SJSA1 (cell line): ENCODE measurements at places on chromosomes 4 and X.
A peak's percentile ranks its signal among the peaks of the same experiment; 100 is the strongest.

DNA sequence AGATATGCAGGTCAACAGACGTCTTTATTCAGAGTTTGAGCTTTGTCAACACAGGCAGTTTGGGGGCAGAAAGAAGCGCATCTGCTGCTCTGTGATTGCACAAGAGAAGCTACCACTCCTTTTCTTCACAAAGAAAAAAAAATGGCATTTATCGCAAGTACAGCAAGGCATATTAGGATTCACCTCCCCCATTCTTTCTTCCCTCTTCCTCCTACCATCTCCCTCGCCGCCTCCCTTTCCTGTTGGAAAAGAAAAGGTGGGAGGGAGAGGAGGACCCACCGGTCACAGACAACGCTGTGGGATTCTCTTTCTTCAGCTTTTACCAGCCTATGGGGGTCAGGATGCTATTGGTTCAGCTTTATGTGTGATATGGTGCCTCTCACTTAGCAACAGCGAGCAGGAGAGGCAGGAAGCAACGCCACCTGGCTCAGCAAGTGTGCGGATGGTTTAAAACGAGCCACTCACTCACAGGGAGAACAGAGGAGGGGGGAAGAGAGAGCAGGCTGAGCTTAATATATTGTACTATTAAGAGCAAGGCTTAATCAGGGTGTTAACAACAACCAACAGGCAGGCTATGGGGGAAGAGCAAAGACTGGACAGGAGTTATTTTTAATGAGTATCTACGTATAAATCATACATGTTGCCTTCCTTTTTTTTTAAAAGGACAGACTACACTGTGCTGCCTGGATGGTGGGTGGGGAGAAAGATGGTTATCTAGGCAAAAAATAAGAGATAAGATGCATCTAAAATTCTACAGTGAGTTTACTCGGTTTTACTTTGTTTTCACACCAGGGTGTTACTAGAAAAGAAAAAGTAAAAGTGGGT is 104.7 kb downstream of the MAML3 start:
- DNase-seq = no peak

- DNase-seq = no peak
Observed at GRCh38 chrX:120269373-120270035, 18.9 kb downstream of the ZBTB33 start.

GRCh38 chr4:185128272-185129119 is 14.6 kb upstream of the SLC25A4 start:
- peak; percentile 16 for DNase-seq

GRCh38 chrX:68932611-68933010 is 103.8 kb downstream of the EFNB1 start:
- DNase-seq = no peak

- no peak for DNase-seq
Observed at GRCh38 chr4:109410776-109411175, 22.8 kb upstream of the SEC24B start.

DNA sequence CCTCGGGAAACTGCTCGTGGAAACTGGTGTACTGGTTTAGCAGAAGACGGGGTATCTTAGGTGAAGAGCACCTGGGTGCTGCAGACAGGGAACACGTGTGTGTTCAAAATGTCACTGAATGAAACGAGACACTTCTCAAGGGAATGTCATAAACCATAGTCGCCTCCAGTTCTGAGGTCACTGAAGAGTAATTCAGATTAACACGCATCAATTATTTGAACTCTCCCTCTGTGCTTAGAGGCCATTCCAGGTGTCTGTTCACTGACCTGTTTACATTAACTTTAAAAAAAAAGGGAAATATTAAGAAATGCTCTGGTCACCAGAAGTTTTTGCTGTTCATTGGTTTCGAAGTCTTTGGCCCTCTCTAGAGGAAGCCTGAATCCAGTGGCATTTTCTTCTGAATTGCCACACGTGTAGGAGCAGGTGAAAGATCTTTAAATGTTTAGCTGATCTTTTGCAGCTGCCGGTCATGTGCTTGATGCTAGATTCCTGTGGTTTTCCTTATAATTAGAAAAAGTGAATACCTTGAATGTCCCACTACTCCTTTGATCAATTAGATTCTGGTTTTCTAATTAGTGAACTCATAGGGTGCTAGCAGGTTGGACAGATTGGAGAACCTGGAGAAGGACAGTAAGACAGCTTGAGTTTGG is 330.5 kb downstream of the ARHGAP10 start:
- no peak for DNase-seq

DNA sequence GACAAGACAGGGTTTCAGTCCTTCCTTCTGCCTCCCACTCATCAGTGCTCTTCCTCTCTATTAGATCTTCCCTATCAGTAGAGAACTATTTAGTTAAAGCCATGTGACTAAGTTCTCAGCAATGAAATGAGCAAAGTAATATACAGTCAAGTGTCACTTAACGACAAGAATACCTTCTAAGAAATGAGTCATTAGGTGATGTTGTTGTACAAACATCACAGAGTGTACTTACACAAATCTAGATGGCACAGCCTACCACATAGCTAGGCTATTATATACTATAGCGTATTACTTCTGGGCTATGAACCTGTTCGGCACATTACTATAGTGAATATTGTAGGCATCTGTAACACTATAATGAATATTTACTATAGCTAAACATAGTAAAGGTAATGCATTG is 71.3 kb downstream of the POU4F2 start:
- DNase-seq = no peak

DNA sequence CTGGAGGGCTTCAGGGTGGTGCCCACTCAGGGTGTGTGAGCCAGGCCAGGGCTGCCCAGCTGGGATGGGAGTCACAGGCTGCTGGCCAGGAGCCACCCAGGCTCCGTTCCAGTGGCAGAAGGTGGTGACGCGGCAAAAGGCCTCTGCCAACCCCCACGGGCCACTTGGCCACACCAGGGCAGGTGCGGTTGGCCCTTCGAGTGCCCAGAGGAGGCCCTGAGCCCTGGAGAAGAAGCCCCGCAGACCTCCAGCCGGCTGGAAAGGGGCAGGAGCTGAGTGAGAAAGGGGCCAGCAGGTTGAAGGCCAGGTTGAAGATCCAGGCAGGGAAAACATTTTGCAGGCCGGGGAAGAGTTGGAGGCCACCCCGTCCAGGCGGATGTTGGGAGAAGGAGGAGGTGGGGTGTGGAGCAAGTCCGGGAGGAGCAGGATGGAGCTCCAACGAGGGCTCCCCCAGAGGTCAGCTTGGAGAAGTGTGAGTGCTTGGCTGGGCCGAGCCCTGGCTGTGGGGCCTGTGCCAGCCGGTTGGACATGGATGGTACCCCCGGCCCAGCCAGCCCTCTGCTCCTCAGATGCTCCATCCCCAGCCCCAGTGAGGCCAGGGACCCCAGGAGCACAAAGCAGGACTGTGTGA is 2.8 kb upstream of the CPLX1 start:
- no peak for DNase-seq

DNA sequence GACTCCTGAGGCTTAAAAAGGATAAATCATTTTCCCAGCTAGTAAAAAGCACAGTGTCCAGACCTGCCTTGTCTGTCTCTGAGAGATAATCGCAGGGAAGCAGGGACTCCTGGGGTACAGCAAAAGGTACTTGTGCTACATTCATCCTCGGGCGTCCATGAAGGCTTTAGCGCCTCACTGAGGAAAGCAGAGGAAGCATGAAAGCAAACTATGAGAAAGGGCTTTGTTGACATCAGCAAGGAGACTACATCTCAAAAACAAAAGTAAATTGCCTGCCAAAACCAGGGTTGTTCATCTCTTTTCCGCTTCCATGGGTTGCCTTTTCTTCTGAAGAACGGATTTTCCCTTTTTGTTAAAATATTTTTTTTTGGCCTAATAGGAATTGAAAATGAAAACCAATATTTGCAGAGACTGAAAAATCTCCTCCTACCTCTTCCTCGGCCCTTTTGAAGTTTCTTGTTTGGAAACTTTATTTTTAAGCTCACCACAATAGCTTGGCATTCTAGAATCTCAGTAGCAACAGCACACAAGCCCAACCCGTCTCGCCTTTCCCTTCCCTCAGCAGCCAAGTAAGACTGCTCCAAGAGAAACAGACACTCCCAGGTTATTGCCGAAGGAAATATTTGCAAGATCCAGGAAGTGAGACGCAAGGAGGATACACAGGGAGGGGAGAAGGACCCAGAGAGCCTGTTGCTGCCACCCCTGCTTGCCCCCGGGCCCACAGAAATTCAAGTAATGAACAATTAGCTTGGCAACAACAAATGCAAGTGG is 148.3 kb upstream of the DGKK start:
- no peak for DNase-seq

- DNase-seq = no peak
Observed at GRCh38 chr4:57042711-57043169, 64.0 kb downstream of the POLR2B start.

DNA sequence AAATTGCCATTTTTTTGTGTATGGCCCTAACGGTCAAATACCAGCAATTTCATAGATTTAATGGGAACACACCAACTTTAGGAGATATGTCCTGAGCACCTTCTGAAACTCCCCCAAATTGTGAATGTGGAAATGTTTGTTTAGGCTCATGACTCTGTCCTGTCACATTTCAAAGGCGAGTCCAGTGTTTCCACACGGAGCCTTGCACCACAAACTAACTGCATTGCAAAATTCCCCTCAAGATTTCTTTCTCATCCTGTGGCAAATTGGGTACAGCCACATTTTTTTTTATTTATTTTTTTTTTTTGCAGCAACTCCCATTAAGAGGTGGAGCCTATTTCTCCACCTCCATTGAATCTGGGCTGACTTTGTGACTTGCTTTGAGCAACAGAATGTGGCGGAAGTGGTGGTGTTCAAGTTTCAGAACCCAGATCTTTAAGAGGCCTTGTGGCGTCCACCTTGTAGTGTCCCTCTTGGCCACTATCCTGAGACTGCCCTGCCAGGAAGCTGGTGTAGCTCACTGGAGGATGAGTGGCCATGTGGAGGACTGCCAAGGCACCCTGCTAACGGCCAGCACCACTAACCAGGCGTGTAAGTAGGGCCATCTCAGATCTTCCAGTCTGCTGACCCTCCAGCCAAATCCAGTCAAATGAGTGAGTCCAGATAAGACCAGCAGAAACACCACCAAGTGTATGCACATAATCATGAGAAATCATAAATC is 172.4 kb upstream of the SCML1 start:
- no peak for DNase-seq

GRCh38 chrX:39728025-39728424 is 369.7 kb downstream of the BCOR start:
- DNase-seq = no peak

DNA sequence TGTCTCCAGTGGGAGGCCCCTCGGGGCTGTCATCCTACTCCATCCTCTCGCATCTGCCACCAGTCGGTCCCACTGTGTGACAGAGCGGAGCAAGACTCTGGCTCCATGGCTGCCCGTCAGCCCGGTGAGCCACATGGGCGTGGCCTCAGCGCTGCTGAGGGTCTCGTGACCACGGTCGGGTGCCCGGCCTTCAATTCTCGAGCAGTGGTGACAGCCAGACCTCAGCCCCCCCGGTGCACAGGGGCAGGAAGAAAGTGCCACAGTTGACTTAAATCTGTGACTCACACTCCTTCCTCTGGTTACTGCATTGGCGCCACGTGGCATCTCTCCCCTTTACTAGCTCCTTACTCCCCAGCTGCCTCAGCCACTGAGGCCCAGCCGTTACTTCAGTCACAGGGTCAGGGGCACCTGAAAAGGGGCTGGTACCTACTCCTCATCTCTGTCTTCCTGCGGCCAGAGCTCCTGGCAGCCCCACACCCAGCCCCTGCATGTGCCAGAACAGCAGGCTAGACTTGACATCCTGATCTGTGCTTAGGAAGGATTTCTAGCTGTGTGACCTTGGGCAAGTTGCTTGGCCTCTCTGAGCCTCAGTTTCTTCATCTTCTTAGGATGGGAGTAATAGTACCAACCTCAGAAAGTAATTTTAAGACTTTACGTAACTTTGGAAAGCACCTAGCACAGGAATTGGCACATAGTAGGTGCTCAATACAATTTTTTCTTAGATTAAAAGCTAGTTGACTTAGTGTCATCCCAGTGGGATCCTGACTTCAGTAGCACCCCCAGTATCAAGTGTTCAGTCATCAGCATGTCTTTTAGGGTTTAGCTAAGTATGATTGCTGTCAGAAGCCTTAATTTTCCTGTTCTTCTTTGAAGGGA is 66.1 kb downstream of the TNIP2 start:
- DNase-seq = peak; percentile 76

GRCh38 chr4:2425386-2426068 is 6.8 kb downstream of the CFAP99 start:
- no peak for DNase-seq

GRCh38 chr4:39721788-39722187 is 23.9 kb downstream of the UBE2K start:
- DNase-seq = no peak

DNA sequence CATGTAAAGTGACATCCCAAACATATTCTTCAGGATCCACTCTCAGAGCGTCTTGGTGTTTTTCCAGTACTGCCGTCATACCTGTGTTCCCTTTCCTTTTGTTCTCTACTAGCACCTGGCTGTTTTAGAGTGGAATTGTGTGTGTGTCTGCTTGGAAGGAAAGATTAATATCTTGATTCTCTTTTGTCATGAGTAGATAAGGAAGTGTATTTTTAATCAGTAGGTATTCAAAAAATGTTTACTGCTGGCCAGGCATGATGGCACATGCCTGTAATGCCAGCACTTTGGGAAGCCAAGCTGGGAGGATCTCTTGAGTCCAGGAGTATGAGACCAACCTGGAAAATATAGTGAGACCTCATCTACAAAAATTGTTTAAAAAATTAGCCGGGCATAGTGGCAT is 198.8 kb downstream of the CBR4 start:
- DNase-seq = peak; percentile 35

- DNase-seq = no peak
Observed at GRCh38 chr4:88169298-88169697, 10.9 kb upstream of the ABCG2 start.

DNA sequence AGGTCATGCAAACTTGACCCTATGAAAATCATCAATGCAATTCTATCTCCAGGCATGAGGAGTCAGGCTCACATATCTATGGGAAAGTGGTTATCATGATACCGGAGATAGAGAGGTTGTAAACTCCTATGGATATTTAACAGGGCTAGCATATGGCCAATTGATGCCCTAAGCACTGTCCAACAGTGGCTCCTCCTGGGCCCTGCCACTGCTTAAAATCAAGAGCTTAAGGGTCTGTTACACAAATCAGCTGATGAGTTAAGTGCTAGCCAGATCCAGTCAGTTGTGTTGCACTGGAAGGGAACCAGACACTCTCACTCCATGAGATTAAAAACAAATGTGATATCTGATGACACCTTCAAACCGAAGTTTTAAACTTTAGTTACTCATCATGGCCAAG is 337.6 kb downstream of the STIM2 start:
- no peak for DNase-seq

DNA sequence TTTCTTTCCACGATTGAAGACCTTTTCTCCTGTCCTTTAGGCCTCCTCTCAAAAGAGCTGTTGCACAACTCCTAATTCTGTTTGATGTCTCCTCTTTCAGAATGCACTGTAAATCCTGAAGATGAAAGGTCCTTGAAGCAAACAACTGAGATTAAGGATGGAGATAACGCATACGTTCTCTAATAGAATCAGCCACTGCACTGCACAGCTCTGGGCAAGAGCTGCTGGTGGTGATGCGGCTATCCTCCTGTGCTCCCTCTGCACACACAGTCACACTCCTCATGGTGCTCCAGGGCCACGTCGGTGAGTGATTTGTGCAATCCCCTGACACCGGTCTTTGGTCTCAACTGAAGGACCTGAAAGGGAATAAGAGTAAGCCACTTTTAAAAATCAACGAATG is 208.7 kb downstream of the PDGFC start:
- DNase-seq = no peak
